ENCODE measurements at places on chromosomes 7 and 10.

DNA sequence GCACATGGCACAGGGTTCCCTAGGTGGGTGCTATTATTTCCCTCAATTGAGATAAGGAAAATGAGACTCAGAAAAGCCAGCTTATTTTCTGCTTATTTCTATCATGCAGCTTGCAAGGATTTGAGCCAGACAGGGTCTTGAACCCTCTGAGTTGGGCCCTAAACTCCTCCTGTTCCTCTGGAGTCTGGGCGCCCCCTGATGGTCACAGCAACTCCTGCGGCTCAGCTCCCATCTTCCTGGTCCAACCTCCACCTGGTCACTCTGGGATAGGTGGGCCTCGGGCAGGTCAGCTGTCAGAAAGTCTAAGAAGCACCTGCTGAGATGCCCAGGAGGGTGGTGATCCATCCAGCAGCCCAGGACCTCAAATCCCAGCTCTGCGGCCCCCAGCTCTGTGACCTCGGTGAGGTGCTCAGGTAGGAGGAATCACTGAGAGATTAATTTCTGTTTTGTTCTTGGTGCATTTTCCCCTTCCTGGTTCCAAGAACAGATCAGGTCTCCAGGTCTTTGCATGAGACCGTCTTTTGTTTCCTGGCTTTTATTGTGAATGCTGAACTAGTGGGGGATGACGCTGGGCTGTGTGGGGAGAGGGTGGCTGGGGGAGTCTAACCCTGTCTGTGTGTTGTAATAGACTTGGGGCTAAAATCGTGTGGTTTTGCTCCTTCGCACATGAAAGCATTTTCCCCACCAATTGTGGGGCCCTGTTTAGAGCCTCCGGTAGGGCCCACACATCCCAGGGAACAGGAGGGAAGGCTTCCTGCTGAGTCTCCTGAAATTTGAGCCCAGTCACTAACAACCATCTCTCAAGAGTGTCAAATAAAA, 32.8 kb downstream of the TMEM130 start:
- DNase-seq = peak; percentile 67

- no peak for DNase-seq
These were observed 27.6 kb upstream of the RNF32 start for GRCh38 chr7:156612930-156613329.

- DNase-seq = no peak
These were observed 105.5 kb downstream of the OR13A1 start for GRCh38 chr10:45209888-45210287.

DNA sequence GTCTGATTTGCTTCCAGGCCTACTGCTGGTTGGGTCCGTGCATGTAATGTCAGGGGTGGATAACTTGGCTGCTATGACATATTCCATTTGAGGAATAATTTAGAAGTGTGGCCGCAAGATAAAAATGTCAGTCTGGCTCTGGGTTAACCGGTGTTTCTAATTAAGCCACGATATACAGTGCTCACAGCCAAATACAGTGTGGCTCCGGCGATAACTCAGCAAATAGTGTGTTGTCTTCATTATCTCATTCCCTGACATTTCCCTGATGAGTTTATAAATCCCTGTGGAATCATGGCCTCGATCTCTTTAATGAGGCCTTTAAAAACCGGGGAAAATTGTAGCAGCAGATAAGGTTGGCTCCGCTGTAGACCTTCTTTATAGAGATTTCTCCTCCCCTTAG, 1125.0 kb downstream of the TYW1 start:
- no peak for DNase-seq

GRCh38 chr7:42552227-42552626, 315.2 kb upstream of the GLI3 start:
- DNase-seq = no peak

- no peak for DNase-seq
These were observed 64.8 kb downstream of the SGCE start for GRCh38 chr7:94591176-94591575.

DNA sequence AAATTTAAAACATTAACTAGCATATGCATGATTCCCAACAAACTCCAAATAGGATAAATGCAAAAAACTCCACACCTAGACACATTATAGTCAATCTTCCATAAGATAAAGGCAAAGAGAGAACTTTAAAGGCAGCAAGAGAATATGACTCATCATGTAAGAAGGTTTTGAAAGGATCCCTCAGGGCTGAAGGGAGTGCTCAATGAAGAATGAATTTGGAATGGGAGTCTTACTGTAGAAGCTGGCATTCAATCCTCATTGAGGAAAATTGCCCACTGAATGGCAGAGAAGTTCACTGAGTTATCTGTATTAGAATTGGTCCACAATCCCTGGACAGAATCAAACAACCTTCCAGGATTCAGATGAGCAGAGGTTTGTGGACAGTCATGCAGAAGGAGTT, 26.1 kb upstream of the ZNF365 start:
- no peak for DNase-seq

GRCh38 chr10:12848439-12849173, 152.9 kb downstream of the CCDC3 start:
- DNase-seq = no peak

- DNase-seq = no peak
These were observed 23.5 kb downstream of the NPFFR1 start for GRCh38 chr10:70260259-70260658.

DNA sequence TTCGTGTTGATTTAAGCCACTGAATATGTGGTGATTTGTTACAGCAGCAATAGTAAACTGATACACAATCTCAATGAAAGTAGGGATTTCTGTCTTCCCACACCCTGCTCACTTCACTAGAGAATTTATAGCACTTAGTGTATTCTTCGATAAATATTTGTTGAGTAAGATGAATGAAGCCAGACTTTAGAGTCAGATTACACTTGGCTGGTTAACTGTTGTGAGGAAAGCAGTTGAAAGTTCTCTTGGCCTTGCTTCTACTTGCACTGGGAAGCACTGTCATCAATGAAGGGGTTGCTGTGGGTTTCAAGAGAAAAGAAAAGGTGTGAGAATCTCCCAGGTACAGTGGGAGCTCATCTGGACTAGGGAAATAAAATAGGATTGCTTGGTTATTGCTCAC, 82.1 kb upstream of the IGFBP3 start:
- DNase-seq = no peak

GRCh38 chr7:74683799-74684198, 26.3 kb downstream of the GTF2I start:
- DNase-seq = no peak

- no peak for DNase-seq
These were observed 11.9 kb downstream of the TSPAN14 start for GRCh38 chr10:80465839-80466590.

DNA sequence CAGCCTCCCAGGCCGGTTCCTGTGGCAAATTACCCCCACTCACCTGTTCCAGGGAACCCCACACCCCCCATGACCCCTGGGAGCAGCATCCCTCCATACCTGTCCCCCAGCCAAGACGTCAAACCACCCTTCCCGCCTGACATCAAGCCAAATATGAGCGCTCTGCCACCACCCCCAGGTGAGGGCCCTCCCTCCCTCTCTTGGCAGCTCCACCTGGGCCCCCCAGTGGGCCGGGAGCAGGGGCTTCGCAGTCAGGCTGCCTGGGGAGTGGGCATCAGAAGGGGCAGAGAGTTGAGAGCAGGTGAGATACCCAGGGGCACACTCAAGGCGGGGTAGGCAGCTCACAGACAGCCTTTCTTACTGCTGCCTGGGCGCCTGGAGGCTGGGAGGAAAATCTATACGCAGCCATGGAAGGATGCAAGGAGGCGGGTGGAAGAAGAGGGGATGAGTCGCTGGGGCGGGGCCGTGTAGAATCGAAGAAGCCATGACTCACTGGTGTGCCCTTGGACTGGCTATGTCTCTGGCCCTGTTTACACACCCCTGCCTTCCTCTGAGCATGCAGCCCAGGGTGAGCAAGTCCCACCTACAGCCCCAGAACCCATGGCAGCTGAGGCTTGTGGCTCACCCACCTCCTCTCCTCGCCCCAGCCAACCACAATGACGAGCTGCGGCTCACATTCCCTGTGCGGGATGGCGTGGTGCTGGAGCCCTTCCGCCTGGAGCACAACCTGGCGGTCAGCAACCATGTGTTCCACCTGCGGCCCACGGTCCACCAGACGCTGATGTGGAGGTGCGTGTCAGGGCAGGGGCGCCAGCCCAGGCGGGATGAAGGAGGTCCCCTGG, 48.6 kb upstream of the PPIF start:
- no peak for DNase-seq

DNA sequence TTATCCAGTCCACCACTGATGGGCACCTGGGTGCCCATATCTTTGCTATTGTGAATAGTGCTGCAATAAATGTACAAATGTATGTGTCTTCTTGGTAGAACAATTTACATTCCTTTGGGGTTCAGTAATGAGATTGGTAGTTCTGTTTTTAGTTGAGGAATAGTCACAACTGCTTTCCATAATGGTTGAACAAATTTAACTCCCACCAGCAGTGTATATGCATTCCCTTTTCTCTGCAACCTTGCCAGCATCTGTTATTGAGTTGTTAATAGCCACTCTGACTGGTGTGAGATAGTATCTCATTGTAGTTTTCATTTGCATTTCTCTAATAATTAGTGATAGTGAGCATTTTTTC, 27.8 kb downstream of the COA1 start:
- no peak for DNase-seq

GRCh38 chr7:132087421-132087820, 488.8 kb downstream of the PLXNA4 start:
- DNase-seq = no peak

DNA sequence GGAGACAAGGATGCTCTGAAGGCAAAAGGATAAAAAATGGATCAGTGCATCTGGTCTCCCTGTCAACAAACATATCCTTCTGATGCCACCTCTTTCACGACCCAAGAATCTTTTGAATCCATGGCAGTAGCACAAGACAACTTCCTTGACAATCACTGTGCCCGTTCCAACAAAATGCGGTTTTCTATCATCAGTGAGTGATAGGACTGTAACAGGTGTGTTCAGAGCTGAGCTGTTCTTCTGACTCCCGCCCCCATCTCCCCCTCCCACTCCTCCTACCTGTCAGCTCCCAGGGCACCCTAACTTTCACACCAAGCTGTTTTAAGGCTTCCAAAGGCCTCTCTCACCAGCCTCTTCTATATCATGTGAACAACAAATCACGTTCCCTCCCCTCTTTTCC, 74.8 kb downstream of the PARD3 start:
- DNase-seq = no peak

- no peak for DNase-seq
These were observed 15.2 kb upstream of the KNDC1 start for GRCh38 chr10:133144771-133145170.

GRCh38 chr10:46284286-46285229, 2.2 kb upstream of the ANTXRL start:
- DNase-seq = no peak

GRCh38 chr7:108484137-108484536, 27.9 kb upstream of the NRCAM start:
- DNase-seq = no peak

DNA sequence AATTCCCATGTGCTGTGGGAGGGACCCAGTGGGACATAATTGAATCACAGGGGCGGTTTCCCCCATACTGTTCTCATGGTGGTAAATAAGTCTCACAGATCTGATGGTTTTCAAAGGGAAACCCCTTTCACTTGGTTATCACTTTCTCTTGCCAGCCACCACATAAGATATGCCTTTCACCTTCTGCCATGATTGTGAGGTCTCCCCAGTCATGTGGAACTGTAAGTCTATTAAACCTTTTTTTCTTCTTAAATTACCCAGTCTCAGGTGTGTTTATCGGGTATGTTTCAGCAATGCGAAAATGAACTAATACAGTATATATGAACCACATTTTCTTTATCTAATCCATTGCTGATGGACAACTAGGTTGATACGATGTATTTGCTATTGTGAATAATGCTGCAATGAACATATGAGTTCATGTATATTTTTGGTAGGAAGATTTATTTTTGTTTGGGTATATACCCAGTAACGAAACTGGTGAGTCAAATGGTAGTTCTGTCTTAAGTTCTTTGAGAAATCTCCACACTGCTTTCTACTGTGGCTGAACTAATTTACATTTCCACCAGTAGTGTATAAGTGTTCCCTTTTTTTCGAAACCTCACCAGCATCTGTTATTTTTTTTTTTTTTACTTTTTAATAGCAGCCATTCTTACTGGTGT, 70.0 kb upstream of the HGF start:
- no peak for DNase-seq

DNA sequence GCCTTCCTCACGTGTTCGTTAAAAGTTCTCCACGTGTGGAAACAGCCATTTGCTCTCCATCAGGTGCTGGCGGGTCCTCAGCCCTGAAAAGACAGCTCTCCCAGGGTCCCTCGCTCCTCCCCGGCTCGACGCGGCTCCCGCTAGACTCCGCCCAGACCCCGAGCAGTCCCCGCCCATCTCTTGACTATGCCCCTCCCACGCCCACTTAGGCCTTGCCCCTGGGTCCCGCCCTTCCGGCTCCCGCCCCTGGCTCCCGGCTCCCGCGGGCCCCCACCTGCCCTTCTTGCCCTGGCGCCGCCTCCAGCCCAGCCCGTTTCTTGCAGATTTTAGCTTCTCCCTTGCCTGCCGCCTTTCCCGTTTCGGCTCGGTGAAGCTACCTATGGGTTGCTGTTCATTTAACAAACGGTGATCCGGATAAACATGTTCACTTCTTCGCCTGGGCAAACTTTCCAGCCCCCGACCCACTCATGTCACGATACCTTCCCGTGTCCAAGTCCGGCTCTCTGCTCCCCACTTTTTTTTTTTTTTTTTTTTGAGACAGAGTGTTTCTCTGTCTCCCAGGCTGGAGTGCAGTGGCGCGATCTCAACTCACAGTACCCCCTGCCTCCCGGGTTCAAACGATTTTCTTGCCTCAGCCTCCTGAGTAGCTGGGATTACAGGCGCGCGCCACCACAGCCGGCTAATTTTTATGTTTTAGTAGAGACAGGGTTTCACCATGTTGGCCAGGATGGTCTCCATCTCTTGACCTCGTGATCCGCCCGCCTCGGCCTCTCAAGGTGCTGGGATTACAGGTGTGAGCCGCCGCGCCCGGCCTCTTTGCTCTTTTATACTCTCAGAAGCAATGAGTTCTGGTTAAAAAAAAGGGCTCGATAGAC, 830 bp upstream of the ZNF438 start:
- DNase-seq = peak; percentile 64

- DNase-seq = no peak
These were observed 912.6 kb downstream of the GATA3 start for GRCh38 chr10:8967061-8967460.

DNA sequence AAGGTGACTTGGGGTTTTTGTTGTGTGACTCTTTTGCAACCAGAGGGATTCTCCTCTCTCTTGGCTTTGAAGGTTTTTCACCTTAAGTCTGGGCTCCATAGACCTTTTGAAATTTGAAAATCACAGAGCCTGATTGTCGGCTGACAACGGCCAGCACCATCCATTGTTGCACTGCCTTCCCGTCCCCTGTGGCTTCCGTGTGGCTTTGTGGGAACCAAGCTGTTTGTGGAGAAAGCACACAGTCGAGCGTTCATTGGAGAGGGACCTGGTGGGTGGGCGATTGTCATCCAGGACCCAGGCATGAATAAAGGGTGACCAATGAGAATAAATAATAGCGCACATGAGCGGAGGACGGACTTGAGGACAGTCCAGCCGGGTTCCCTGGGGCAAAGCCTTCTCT, 7.4 kb upstream of the RAMP3 start:
- no peak for DNase-seq

DNA sequence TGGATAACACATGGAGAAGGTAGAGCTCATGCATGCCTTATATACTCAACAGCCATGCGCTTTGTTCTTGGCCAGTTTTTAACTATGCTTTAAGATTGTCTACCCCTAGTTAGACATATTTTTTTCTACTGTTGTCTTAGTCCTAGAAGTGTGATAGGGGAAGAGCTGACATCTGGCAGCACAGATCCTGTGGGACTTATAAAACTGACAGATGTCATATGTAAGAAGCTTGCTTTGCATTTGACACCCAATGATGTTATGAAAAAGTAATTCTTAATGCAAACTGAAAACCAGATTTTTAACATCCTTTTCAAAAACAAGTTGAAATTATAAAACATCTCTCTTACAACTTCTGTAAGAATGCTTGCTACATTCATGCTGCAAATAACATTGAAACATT, 715.9 kb upstream of the LRRN3 start:
- DNase-seq = no peak
